ENCODE measurements at places on chromosomes 2 and 18.

DNA sequence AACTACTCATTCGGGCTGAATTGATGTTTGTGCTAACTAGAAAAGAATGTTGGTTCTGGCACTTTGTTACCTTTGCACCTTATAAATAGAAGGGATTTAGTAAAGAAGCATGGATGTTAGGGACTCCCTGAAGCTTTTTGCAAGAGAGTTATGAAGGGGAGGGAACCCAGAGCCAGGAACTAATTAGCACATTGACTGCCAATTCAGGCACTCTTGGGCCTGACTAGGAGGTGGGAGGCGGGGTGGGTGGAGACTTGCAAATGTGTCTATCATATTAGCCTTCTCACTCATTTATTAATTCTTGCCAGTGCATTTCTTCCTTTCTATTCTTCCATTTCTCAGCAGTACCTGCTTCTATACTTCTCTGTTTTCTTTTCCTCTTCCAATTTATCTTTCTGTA, 1022.4 kb downstream of the TMEM182 start:
- no peak for DNase-seq

DNA sequence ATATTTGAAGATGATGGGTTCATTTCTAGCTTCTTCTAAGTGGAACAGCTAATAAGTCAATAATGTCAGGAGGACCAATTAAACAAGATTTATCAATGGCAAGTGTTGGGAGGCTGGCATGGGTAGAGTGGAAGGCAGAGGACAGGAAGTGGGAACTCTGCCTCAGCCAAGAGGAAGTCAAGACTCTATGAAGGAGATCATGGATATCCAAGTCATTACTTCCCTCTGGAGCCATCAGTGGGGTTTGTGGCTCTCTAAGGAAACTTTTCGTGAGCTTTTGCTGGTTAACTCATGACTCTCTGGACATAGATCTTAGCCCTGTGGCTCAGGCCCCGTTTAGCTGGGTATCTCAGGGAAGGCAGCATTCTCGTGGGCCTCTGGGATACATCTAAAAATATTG, 410.4 kb upstream of the ID2 start:
- no peak for DNase-seq

DNA sequence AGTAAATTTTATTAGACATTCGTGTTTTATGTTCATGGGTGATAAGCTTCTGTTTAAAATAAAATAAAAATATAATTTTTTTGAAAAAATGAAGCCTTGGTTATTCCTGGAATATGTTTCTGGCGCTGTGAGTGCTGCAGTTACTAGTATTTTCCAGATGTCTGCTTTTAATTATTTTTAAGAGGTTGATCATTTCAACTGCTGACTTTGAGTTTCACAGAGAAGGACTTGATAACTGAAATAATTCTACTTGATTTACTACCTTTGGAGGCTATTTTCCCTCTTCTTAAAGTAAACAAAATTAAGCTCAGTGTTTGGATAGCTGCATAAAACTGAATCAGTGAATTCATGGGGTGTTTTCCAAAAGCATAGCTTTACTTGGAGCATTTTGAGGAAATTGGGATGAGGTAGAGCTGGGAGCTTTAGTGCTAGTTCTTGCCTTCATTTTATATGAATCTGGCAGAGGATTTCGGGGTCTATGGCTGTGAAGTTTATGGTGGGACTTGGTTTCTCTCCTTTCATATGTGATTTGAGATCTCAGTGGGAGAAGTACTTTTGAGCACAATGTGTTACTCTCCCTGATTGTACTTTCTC, 666.5 kb downstream of the DCDC2C start:
- no peak for DNase-seq

- no peak for DNase-seq
Observed at GRCh38 chr2:10623776-10624175, 66.0 kb downstream of the NOL10 start.
